ENCODE measurements at places on chromosomes 1 and 21. TPM values are rescaled to one million over a fixed set of nuclear protein-coding genes. Genes with fewer than 3 reads are reported as not detected.

The CRP gene
- total RNA-seq: not detected

The OR6K3 gene
- not detected for total RNA-seq

The SMG5 gene
- total RNA-seq: 69.5 TPM

The CTSE gene
- 1.6 TPM for total RNA-seq

The FMO3 gene
- 19.3 TPM for total RNA-seq

DNA sequence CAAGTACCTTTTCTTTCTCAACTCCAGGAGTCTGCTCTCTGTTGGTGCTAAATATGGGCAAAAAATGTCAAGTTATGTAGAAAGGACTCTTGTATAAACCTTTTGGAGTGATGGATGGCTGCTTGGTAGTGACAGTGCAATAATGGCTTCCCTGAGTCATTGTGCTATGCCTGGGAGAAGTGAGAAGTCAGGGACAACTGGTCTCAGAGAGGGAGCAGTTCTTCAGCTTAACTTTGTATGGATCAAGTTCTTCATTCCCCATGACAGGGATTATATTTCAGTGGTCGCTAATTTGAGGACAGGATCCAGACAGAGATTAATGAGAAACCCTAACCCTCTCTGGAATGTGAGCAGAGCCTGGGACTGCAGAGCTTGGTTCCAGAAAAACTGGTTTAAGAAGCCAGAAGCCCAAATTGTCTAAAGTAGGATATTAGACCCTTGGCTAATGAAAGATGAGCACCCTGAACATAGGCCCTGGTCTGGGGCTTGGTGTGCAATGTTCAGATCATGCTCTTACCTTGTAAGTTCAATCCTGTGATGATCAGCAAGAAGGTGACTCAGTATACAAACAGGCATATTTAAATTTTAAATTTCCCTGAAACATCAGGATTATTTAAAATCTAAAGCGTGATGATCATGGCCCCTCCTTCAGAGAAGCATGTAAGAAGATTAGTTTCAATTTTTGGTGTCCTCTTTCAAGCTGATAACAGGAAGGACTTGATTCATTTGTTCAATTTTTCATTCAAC lies 50.9 kb downstream of the NTMT2 start:
- no peak for DNase-seq

Data from kidney (tissue), 22 donors.